Foreskin keratinocyte (primary cell): ENCODE measurements at places on chromosomes 11 and 22. TPM values are rescaled to one million over a fixed set of nuclear protein-coding genes. Genes with fewer than 3 reads are reported as not detected.

Gene KCNJ5
- 0.95 and 3.8 TPM in 2 replicates for total RNA-seq

Gene CARD10
- total RNA-seq, result 116 and 130 TPM in 2 replicates

Gene CHRDL2
- not detected in 2 replicates for total RNA-seq

Gene OR51E2
- not detected in 2 replicates for total RNA-seq

Gene MS4A3
- not detected in 2 replicates for total RNA-seq

Gene RAG2
- total RNA-seq, result not detected in 2 replicates

Gene PLAAT3
- 0.14 and 0.58 TPM in 2 replicates for total RNA-seq

Gene MRPL11
- 83.1 and 106 TPM in 2 replicates for total RNA-seq

Gene FXYD6
- not detected in 2 replicates for total RNA-seq

Gene C11orf91
- total RNA-seq, result 0.18 and 0.41 TPM in 2 replicates

Gene HOATZ
- total RNA-seq, result not detected in 2 replicates

Gene ELFN2
- 0.88 and 0.95 TPM in 2 replicates for total RNA-seq

Gene MAJIN
- total RNA-seq, result 0.04 TPM in 1 of 2 replicates, not detected in the other

Gene SLC1A2
- total RNA-seq, result not detected in 2 replicates

Gene APOA4
- total RNA-seq, result not detected in 2 replicates
